Liver (tissue), 10 donors: ENCODE measurements at places on chromosomes 2 and 18. TPM values are rescaled to one million over a fixed set of nuclear protein-coding genes. Genes with fewer than 3 reads are reported as not detected.

PXDN gene
- 21.5 TPM for total RNA-seq

MITD1 gene
- 10.5 TPM for total RNA-seq

SPHKAP gene
- not detected for total RNA-seq

MATN3 gene
- total RNA-seq: 0.05 TPM

PRSS56 gene
- not detected for total RNA-seq

TMEFF2 gene
- total RNA-seq: not detected

FSHR gene
- total RNA-seq: not detected

UGT1A8 gene
- total RNA-seq: not detected

DDX1 gene
- total RNA-seq: 43.9 TPM

DNA sequence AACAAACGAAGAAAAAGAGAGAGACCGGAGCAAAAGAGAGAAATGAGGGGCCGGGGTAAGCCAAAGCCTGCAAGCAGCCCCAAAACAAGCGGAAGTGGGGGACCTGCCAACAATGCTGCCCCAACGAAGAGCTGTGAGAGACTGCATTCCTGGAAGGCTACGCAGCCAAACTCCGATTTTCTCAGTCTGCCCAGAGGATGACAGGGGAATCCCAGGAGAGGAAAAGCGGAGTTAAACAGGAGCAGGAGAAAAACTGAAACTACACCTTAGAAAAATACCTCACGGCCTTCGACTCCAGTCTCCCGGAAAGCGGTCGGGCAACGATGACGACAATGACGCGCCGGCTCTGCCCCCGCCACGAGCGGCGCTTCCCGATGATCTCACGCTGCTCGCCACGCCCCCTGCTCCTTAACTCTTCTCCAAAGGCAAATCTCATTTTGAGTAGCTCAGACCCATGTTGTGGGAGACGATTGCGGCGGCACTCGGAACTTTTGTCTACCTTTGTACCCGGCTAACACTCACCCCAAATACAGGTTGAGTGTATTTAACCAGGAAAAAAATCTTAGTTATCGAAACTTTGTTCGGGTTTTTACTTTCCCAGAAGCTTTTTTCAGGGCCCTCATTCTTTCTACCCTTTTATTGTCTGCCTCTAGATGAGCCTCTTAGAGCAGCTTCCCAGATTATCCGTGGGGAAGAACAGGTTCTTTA lies at the start of gene C1D:
TSS of gene C1D (minus strand) at position 325 of the 708 bp plus-strand sequence. CDS start 15,694 bp downstream, outside the sequence.
- H3K27me3 ChIP-seq: no peaks in the 10 kb centered on the region
- peaks cover 21% of the 10 kb centered on the region for H3K4me1 ChIP-seq
- peak within 1 kb of the TSS; percentile 89 for H3K27ac ChIP-seq

- no peaks in the 10 kb centered on the region for H3K4me1 ChIP-seq
- no peak overlapping the region for H3K27ac ChIP-seq
- H3K36me3 ChIP-seq: no peaks in the 10 kb centered on the region
- H3K27me3 ChIP-seq: peaks cover 2% of the 10 kb centered on the region
Measured at GRCh38 chr2:174051741-174052583, 86.8 kb upstream of the SP3 start.

DNA sequence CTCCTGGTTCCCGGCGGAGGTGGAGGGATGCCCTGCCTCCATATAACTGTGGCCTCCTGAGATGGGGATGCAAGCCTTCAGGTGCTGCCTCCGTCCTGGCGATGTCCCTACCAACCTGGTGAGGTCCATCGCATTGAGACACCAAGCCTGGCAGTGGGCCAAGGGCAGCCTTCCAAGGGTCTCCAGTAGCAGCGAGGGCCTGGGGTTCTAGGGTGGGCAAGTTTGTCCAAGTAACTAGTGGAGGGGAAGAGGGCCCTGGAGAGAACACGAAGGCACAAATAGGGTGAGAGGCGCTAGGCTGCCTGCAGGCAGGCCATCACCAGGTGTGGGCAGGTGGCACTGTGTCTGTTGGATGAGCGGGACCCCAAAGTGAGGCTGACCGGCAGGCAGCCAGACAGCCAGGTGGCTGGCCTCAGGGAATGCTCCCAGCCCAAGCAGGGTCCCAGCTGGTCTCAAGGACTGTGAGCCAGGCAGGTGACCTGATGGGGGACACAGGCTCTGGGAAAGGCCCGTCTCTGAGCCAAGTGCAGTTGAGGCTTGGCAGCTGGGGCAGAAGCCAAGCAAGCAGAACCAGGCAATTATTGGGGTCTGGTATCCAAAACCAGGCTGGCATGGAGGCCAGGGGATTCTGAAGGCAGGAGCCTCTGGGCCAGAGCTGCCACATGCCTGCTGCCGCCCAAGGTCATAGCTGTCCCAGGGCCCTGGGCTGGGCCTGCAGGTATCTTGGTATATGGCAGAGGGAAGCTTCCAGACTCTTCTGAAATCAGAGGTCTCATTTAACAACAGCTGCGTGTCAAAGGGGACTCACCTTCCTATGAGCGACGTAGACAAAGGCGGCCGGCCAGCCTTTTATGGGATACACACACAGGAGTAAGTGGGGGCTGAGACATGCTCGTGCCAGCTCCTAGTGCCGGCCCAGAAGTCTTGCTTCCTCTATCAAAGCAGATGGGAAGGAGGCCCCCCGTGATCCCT lies 23.4 kb downstream of the RAMP1 start:
- H3K27ac ChIP-seq: no peak overlapping the region
- H3K36me3 ChIP-seq: no peaks in the 10 kb centered on the region
- no peak for DNase-seq

- H3K36me3 ChIP-seq: no peaks in the 10 kb centered on the region
- no peak overlapping the region for H3K27ac ChIP-seq
- H3K27me3 ChIP-seq: no peaks in the 10 kb centered on the region
- no peak overlapping the region for H3K4me3 ChIP-seq
- H3K4me1 ChIP-seq: peaks cover 33% of the 10 kb centered on the region
- no peak for DNase-seq
Measured at GRCh38 chr18:48542513-48543181, 3.8 kb downstream of the CTIF start.

DNA sequence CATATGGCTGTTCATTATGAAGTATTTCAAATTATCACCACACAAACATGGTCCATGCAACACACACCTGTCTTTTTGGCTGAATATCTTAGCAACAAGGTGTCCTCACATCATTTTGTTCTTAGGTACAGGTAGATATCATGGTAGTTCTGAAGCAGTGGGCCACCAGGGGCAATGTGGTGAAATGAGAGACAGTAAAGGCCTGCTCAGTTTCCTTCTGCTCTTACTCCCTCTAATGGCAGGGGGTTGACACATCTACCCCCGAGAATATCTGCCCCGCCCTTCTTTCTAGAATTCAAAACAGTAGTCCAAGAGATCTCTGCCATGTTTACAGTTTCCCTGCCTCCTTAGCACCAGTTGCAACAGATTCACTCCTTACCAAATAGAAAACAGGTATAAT lies 147.0 kb upstream of the KLHL14 start:
- no peaks in the 10 kb centered on the region for H3K4me1 ChIP-seq
- H3K27me3 ChIP-seq: no peaks in the 10 kb centered on the region
- no peak for DNase-seq
- H3K27ac ChIP-seq: no peak overlapping the region
- H3K4me3 ChIP-seq: no peak overlapping the region

- no peaks in the 10 kb centered on the region for H3K27me3 ChIP-seq
- H3K4me3 ChIP-seq: no peak overlapping the region
- H3K4me1 ChIP-seq: no peaks in the 10 kb centered on the region
- H3K36me3 ChIP-seq: no peaks in the 10 kb centered on the region
Measured at GRCh38 chr2:143994961-143995360, 525.0 kb downstream of the ZEB2 start.

DNA sequence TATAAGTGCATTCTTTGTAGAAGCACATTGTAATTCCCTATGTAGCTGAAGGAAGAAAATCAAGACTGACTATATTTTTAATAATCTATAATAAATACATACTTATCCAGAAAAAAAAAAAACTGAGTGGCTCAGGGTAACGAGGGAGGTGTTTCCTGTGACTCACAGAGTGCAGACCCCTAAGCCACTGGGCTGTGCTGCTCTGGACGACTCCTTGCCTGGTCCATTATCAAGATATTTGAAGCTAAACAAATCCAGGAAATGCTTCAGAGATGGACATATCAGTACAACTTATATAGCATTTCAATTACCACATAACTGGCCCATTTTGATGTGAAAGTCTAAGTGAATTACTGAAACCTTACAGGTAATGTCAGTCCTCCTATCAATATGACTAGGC lies 80.6 kb downstream of the PIGN start:
- no peaks in the 10 kb centered on the region for H3K4me1 ChIP-seq
- no peaks in the 10 kb centered on the region for H3K27me3 ChIP-seq
- H3K36me3 ChIP-seq: no peaks in the 10 kb centered on the region
- no peak overlapping the region for H3K4me3 ChIP-seq

DNA sequence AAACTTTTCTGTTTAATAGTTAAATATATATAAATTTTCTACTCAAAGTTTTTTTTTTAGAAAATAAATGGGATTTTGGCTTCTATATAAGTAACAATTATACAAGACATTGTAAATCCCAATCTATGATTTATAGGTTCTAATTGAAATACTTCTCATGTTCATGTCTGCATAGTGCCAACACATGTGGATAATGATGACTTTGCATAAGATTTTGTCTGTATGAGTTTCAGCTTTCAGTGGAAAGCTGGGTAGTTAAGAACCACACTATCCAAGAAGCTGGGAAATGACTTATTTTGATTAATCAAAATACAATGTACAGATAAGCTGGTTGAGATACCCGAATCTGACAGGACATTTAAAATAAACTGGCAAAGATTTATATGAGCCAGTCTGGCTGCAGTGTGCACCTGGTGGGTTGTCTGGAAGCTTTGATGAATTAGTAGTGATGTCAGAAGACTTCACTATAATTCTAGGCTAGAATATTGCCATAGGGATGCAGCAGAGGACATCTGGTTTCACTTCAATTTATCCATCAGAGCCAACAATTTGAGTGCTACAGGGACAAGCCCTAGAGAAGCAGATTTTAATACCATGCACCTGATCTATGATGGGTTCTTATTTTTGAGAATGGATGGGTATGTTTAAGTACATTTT lies 45.4 kb downstream of the EML6 start:
- no peaks in the 10 kb centered on the region for H3K4me1 ChIP-seq
- H3K27ac ChIP-seq: no peak overlapping the region
- no peaks in the 10 kb centered on the region for H3K36me3 ChIP-seq
- H3K4me3 ChIP-seq: no peak overlapping the region
- no peaks in the 10 kb centered on the region for H3K27me3 ChIP-seq

- DNase-seq: no peak
- no peaks in the 10 kb centered on the region for H3K36me3 ChIP-seq
- no peak overlapping the region for H3K27ac ChIP-seq
- no peaks in the 10 kb centered on the region for H3K27me3 ChIP-seq
- peaks cover 10% of the 10 kb centered on the region for H3K4me1 ChIP-seq
Measured at GRCh38 chr2:60413069-60413813, 140.2 kb downstream of the BCL11A start.

DNA sequence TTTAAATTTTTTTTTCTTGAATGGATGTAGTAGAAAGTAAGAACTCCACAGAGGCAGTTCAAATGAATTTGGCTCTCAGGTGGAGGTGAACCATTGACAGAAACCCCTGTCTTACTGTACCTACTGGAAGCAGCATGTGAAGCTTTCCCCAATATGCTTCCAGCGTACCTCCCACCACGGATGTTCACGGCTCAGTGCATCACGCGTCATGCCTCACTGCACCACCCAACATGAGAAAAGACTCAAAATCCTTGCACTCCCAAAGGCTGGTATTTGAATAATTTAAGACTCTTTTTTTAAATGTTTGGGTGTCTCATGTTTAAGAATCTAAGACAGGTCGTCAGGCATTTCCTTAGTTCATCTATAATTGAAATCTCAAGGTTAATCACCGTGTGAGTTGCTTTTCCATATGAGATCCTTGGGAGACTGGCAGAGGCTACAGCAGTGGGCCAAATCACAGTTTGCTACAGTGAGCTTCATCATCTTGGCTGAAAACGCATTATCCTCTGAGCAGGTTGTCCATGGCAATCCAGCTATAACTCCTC lies 846.4 kb downstream of the DCDC2C start:
- H3K27me3 ChIP-seq: no peaks in the 10 kb centered on the region
- H3K36me3 ChIP-seq: no peaks in the 10 kb centered on the region
- DNase-seq: no peak
- H3K27ac ChIP-seq: no peak overlapping the region
- no peaks in the 10 kb centered on the region for H3K4me1 ChIP-seq
- no peak overlapping the region for H3K4me3 ChIP-seq

DNA sequence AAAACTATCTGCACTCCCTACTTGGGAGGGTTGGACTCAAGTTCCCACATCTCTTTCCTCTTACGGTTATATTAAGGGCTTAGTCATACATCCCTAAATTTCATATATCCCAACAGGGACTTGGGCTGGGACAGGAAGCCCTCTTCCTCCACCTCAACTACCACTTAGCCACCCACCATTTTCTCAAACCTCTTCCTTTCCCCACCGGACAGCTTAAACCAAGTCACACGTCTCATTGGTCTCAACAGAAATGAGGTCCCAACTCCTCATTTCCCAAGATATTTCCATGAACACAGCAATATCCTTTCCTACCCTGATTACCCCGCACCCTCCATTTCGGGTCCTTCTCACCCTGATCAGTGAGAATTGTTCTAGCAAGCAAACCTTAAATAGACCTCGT lies 736 bp downstream of the ZSCAN30 start:
- H3K27ac ChIP-seq: peak overlapping the region; percentile 87
- peaks cover 5% of the 10 kb centered on the region for H3K36me3 ChIP-seq
- H3K27me3 ChIP-seq: no peaks in the 10 kb centered on the region
- H3K4me1 ChIP-seq: peaks cover 10% of the 10 kb centered on the region
- peak overlapping the region; percentile 83 for H3K4me3 ChIP-seq

- H3K27me3 ChIP-seq: no peaks in the 10 kb centered on the region
- H3K4me3 ChIP-seq: no peak overlapping the region
- no peaks in the 10 kb centered on the region for H3K36me3 ChIP-seq
- no peak overlapping the region for H3K27ac ChIP-seq
- no peaks in the 10 kb centered on the region for H3K4me1 ChIP-seq
Measured at GRCh38 chr18:61308795-61309393, 24.3 kb upstream of the CDH20 start.

DNA sequence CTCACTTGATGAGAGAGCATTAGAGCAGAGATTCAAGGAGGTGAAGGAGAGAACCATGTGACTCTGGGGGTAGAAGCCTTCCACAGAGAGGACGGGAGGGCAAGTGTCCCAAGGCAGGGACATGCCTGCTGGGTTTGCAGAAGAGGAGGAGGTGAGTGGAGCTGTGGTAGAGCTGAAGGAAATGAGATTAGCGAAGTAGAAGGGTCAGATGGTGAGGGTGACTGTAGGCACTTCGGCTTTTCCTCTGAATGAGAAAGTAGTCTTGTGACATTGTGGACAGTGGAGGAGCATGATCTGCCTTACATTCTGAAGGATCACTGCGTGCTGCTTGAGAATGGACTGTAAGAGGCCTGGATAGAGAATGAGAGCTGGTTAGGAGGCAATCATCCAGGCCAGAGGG lies 126.0 kb downstream of the NXPH2 start:
- DNase-seq: no peak
- H3K27me3 ChIP-seq: no peaks in the 10 kb centered on the region
- no peaks in the 10 kb centered on the region for H3K4me1 ChIP-seq
- no peak overlapping the region for H3K27ac ChIP-seq
- no peaks in the 10 kb centered on the region for H3K36me3 ChIP-seq
- no peak overlapping the region for H3K4me3 ChIP-seq

GRCh38 chr2:179170901-179171300 lies 93.7 kb downstream of the SESTD1 start:
- H3K4me3 ChIP-seq: no peak overlapping the region
- no peaks in the 10 kb centered on the region for H3K36me3 ChIP-seq
- no peak for DNase-seq
- no peak overlapping the region for H3K27ac ChIP-seq
- no peaks in the 10 kb centered on the region for H3K4me1 ChIP-seq
- H3K27me3 ChIP-seq: no peaks in the 10 kb centered on the region
